ENCODE measurements at places on chromosomes 2 and 18.

DNA sequence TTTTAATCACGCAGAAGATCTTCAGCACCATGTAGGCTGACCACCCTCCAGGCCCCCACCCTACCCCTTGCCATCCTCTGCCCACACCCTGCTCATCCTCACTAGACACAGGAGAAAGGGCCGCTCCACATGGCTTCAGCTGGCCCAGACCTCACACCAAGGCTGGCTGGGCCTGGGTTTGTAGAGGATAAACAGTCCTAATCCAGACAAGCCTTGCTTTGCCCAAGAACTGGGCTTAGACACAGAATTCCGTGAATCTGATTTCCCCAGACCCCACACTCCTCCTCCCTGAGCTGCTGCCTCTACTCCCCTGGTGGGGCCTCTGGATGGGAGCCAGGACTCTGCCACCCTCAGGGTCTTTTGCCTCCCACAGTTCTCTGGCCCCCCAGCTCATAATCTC, 185.3 kb downstream of the CYP26B1 start:
- DNase-seq, result no peak

DNA sequence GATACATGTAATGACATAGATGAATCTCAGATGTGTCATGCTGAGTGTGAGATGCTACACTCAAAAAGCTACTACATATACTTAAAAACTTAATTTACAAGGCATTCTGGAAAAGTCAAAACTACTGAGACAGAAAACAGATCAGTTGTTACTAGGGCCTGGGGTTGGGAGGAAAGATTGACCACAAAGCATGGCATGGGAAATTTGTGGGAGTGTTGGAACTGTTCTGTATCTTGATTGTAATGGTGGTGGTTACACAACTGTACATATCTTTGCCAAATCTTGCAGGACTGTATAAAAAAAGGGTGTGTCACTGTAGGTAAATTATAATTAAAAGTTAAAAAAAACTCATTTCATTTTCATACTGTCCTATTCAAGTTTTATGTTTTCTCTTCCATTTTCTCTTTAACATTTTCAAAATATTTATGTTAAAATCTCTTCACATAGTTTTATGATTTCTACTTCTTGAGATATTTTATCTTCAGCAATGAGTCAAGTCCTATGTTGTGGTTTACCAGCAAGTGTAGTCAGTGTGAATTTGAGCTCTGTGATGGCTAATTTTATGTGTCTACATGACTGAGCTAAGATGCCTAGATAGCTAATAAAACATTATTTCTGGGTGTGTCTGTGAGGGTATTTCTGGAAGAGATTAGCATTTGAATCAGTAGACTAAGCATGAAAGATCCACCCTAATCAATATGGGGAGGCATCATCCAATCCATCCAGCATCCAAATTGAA, 58.6 kb upstream of the VRK2 start:
- DNase-seq, result no peak

- DNase-seq, result no peak
Observed at GRCh38 chr2:220370764-220371163, 743.3 kb downstream of the SLC4A3 start.

- DNase-seq, result no peak
Observed at GRCh38 chr2:106931717-106932335, 45.9 kb upstream of the ST6GAL2 start.

GRCh38 chr2:98913916-98914712, 21.9 kb downstream of the CRACDL start:
- DNase-seq, result no peak

Data from ascending aorta (tissue), 2 donors.